Neural progenitor cell (in vitro differentiated cells): ENCODE measurements at places on chromosomes 7 and 10.

DNA sequence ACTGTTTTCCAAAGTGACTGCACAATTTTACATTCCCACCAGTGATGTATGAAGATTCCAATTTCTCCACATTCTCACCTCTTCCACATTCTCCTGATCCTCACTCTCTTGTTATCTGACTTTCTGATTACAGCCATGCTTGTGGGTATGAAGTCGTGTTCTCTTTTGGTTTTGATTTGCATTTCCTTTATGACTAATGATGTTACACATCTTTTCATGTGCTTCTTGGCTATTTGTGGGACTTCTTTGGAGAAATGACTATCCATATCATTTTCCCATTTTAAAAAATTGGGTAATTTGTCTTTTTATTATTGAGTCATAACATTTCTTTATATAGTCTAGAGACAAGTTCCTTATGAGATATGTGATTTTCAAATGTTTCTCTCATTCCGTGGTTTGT lies 10.5 kb upstream of the GIMAP8 start:
- DNase-seq = no peak

- no peak for DNase-seq
Measured at GRCh38 chr7:133575726-133576440, 323.0 kb downstream of the EXOC4 start.

DNA sequence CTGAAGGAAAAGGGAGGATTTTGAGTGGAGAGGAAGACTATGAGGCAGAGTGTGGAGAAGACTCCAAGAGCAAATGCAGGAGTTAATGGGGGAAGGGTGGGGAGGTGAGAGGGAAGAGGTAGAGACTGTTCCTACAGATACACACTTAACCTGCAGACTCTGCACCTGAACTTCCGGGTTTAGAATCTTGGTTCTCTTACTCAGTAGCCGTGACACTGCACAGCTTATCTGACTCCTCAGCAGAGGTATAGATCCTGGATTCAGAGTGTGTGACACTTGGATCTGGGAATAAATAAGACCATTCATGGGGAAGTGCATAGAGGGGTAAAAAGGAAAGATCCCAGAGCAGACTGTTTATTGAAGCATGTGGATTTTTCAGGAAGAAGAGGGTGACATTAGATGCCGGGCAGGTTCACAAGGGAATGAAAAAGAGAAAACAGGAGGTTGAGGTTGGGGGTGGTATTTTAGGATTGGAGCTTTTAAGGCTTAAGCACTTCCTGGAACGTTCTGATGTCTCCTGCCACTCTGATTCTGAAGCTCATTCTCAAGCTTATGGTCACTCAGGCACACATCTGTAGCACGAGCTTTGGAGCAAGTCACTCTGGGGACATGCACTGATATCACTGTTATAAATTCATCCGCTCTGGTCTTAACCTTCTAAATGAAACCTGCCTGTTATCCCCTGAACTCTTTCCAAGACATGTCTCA lies 5.7 kb upstream of the ZC3HAV1L start:
- no peak for DNase-seq

GRCh38 chr7:86749741-86750665 lies 106.3 kb downstream of the GRM3 start:
- DNase-seq = no peak

GRCh38 chr7:4815121-4815520 lies 39.7 kb downstream of the AP5Z1 start:
- no peak for DNase-seq

DNA sequence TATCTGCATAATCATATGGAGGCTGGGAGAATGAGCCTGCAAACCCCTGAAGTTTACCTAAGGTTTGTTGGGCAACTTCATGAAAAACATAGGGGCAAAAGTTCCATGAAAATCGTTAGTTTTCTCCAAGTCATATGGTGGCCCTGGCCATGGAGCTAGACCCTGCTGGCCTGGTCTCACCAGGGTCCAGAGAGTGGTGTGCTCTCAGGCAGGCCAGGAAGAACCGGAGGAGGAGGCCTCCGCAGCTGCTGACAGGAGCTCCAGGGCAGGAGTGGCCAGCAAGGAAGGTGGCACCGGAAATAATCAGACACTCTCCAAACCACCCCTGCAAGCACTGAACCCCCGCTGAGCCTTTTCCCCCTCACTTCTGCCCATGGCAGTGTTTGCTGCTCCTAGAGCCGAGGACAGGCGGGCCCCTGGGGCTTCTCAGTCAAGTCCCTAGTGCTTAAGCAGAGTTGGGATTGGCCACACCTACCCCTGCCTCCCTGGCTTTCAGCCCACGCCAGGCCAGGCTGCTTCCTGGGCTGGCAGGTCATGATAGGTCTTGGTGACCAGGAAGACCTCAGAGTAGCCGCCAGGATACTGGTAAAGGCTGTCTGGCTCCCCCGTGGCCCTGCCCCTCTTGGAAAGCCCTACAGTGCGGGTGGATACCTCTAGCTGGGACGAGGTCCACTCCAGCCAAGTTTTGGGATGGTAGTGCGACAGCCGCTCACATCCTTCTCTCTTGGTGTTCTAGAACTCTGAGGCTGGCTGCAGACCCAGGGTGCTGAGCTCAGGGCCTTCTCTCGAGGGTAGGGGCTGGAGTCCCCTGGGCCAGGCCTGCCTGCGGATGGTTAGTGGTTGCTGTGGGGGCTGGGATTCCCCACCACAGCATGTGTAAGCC lies 242.8 kb downstream of the MGMT start:
- DNase-seq = no peak

DNA sequence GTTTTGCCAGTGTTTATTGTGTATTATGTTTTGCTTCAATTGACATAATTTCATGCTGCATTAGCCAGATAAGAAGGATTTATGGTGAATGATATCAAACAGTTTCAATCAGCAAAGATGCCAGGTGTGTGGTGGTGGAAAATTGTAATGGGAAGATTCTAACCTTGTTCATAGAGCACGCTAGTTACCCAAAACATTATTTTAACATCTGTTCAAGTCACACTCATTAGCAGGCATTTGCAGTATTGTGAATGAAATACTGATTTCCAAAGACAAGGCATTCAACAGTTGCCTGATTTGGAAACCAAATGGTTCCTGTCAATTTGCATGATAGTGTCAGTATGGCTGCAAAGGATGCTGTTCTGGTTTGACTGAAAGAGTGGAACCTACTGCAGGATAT lies 129.7 kb downstream of the EPC1 start:
- DNase-seq = no peak

DNA sequence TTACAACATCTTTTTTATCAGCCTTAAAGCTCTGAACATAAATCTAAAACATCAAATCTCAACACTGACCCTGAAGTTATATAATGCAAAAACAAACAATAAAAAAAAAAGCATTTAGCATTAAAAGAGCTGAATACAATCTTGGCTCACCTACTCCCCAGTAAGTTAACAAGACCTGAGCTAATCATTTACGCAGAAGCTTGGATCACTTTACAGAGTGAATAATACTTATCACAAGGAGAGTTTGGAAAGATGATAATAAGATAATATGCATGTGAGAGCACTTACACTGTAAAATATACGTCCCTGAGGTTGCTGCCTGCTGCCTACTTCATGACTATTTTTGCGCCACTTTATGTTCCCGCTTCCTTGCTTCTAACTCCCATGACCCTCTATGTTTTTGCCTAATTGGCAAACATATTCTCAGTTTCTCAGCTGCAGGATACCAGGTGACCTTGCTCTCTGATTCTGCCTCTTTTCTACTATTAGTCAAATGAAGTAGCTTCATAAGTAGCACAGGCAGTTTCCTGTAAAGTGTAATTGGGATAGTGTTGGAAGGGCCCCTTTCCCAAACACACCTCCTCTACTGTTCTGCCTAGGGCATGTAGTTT lies 333.6 kb downstream of the LRRTM3 start:
- no peak for DNase-seq

DNA sequence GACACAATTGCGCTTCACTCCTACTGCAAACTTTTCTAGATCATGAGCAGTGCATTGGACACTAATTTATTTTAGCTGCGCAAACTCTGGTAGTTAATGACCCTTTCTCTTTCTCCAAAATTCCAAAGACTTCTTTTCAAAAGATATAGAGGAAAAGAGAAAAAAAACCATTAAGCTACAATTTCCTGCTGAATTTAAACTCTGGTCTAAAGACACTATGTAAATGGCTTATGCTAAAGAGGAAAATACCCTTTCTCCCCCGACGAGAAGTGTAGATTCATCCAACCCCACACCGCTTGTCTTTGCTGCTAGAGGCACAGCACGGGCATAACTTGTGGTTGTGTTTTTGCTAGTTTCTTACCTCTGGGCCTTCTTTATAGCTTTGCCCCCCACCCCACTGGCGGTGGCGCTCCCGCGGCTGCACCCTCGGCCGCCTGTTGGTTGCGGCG lies 84.1 kb downstream of the SNX10 start:
- peak; percentile 4 for DNase-seq

DNA sequence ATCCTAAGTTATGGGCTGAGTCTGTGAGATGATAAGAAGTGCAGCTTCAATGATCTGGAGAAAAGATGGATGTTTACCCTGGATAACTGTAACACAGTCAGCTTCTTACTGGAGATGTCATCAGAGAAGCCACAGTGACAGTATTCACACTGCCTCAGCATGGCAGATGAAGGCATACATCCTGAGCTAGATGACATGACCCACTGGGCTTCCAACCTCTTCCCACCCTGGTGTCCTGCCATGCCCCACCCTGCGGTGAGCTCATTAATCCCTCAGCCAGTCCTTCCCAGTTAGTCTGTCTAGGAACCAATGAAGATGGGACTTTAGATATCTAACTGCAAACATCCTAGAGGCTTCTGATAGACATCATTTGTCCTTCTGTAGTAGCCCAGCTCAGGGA lies 213.8 kb downstream of the TAX1BP1 start:
- DNase-seq = no peak

- DNase-seq = no peak
Measured at GRCh38 chr10:43785252-43785651, 136.6 kb upstream of the ZNF32 start.

- DNase-seq = no peak
Measured at GRCh38 chr7:55174856-55175255, 156.0 kb downstream of the EGFR start.

DNA sequence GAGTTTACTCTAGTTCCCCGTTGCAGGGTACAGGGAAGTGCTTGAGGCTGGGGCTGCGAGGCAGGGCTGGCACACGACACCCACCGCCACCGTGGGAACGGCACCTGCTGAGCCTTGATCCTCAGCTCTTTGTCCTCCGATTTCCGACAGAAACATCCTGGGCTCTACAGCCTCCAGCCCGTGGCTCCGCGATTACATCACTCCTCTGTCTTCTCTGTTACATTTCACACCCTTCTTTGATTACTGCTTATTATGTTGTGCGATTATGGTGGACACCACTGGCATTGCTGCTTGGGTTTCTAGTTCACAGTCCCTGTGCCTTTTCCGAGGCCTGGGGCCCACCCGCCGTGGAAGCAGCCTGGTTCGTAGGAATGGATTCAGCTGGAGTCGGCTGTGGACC lies 26.9 kb downstream of the FKBP6 start:
- peak; percentile 43 for DNase-seq

DNA sequence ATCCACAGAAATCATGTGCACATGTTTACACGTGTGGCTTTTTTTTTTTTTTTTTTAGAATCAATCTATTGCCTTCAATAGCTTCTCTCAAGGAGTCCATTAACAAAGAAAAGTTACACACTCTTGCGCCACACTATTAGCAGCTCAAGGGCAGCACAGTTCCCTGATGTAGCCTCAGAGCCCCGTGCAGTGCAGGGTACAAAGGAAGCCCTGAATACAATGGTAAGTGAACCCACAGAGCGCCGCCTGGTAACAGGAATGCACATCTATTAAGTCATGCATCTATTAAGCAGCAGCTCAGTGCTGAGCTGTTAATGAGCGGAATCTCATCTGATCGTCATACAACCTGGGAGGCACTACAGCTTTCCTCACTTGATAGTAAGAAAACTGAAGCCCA lies 113.7 kb upstream of the PDLIM1 start:
- DNase-seq = peak; percentile 65

DNA sequence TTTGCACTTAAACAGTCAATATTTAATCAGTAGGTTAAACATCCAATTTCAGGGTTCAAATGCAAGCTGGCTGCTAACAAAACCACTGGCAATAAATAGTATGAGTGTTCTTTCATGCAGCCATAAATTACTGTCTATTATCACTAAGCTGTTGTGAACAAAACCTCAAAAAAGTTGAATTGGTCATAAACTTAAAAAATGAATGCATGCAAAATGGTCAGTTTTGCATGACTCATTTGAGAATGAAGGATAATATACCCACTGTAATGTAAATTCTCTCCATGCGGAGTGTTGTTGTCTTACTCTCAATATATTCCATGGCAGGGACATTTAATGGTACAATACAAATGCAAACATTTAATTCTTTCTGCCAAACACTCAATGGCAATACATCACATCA lies 226.4 kb downstream of the MAGI2 start:
- no peak for DNase-seq

DNA sequence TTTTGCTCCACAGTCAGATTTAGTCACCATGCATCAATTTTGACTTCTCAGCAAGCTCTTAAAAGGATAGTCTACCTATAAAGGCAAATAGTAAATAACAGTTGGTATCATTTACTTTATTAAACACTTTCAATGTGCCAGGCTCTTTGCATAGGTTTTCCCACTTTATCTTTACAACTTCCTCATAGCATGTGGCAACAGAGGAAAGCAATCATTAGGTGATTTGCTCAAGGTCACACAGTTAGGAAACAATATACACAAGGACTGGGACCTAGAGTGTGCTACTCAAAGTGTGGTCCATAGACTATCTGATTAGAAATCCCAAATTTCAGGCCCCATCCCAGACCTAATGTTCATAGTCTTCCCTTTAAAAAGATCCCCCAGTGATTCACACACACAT lies 212.3 kb downstream of the MTERF1 start:
- DNase-seq = no peak

GRCh38 chr10:110853921-110854605 lies 17.7 kb upstream of the PDCD4 start:
- no peak for DNase-seq

- DNase-seq = no peak
Measured at GRCh38 chr10:62959553-62959952, 143.4 kb upstream of the EGR2 start.

DNA sequence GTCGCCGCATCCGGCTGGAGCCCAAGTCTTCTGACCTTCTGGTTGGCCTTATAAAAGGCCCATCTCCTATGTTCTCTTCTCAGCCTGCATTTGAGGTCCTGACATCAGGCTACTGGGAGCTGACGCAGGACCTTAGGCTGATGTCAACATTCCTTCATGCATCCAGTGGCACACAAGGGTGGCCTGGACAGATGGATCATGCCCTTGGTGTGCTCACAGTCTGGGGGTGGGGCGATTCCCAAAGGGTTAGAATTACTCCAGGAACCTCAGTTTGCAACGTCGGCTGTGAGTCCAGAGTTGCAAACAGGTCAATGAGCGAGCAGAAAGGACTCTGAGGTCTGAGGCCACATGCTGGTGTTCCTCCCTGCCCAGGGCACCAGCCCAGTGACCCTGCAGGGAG lies 8.2 kb upstream of the CLIP2 start:
- no peak for DNase-seq

- no peak for DNase-seq
Measured at GRCh38 chr7:17946591-17946990, 6.3 kb upstream of the SNX13 start.

- no peak for DNase-seq
Measured at GRCh38 chr7:37484426-37485073, 35.9 kb upstream of the ELMO1 start.
